Stimulated activated CD8-positive, alpha-beta memory T cell treated with anti-CD3 and anti-CD28 coated beads, Interleukin-7, amount 100 ng/mL, for 1 hour (primary cell): ENCODE measurements at places on chromosomes 12 and 14.

GRCh38 chr14:78610994-78611393, 440.8 kb downstream of the NRXN3 start:
- no peak for DNase-seq

GRCh38 chr12:4330203-4330602, 9.2 kb downstream of the TIGAR start:
- no peak for DNase-seq

DNA sequence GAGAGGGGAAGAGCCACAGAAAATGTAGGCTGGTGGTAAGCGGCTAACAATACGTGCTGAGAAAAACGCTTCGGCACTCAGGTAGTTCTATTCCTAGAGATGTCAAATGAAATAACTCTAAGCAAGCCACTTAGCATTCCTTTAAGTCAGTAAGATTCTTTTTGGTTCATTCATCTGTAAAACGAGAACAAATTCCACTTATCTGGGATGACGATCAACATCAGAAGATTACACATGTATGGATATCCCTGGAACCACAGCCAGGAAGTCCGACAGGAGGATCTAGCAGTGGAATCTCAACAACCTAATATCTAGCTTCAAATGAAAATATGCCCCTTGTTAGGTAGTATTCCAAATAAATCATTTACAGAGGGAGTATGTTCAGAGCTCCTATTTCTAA, 74.6 kb upstream of the CDKN3 start:
- DNase-seq, result no peak

GRCh38 chr14:95163666-95164065, 6.3 kb upstream of the DICER1 start:
- no peak for DNase-seq

- no peak for DNase-seq
Measured at GRCh38 chr14:33788161-33788560, 162.7 kb downstream of the EGLN3 start.

- no peak for DNase-seq
Measured at GRCh38 chr12:120264086-120264903, 1.2 kb downstream of the PXN start.

GRCh38 chr14:89164168-89165073, 252.6 kb downstream of the FOXN3 start:
- no peak for DNase-seq

DNA sequence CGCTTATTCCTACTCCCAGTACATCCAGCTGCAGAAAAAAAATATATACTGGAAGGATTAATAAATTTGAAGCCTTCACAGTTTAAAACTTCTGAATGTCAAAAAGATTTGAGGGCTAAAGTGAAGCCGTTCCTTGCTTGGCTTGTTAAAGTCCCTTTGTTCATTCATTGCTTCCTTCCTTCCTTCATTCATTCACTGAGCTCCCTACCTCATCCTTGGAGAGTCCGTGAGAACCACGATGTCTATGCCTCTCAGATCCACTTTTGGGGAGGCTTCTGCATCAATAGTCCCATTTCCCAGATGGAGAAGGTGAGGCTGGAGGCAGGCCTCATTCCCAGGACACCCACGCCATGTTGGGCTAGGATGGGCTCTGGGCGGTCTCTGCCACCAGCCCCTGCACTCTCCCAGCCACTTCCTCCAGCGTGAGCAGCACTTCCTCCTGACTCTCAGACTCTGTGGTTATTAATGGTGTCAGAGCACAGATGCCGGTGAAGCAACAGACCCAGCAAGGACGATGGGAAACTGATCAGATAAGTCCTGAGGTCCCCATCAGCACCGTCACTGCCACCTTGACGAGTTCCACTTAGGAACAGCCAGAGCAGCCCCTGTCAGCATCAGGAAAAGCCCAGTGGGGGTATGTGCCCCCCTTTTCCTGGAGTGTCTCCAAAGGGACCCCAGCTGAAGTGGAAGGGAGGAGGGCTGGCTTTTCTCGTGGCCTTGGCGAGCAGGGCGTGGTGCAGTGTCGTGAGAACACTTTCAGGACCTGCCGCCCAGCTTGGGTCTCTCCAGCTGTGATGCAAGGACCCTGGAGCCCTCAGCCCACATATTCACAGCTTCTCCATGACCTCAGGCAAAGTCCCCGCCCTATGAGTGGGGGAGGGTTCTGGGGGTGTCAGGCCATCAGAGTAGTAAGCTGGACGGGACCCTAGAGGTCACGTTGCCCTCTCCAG, 21.2 kb downstream of the ASB2 start:
- peak; percentile 17 for DNase-seq

- DNase-seq, result peak; percentile 63
Measured at GRCh38 chr12:47808050-47808449, 11.7 kb downstream of the HDAC7 start.

DNA sequence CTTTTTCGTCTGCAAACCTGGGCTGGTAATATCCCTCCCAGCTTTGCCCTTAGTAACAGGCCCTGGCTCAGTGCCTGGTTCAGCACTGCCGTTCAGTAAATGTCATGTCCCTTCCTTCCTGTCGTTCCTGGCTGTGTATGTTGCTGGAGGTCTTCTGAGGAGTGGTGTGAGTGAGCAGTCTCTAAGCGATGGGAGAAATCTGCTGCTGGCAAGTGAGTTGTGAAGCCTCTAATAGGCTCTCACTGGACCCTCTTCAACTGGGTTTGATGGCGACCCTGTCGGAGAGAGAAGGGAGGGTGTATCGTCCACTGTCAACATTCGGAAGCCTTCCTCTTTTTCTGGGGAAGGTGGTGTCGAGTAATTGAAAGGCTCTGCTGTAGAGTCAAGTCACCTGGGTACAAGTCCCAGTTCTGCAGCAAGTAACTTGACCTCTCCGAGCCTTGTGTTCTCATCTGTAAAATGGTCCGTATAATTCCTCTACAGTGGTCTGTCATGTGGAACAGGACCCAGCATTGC, 62.8 kb downstream of the HRK start:
- no peak for DNase-seq

GRCh38 chr12:90870971-90871725, 83.8 kb downstream of the CCER1 start:
- no peak for DNase-seq

GRCh38 chr14:54348923-54349620, 47.7 kb upstream of the CDKN3 start:
- DNase-seq, result no peak

DNA sequence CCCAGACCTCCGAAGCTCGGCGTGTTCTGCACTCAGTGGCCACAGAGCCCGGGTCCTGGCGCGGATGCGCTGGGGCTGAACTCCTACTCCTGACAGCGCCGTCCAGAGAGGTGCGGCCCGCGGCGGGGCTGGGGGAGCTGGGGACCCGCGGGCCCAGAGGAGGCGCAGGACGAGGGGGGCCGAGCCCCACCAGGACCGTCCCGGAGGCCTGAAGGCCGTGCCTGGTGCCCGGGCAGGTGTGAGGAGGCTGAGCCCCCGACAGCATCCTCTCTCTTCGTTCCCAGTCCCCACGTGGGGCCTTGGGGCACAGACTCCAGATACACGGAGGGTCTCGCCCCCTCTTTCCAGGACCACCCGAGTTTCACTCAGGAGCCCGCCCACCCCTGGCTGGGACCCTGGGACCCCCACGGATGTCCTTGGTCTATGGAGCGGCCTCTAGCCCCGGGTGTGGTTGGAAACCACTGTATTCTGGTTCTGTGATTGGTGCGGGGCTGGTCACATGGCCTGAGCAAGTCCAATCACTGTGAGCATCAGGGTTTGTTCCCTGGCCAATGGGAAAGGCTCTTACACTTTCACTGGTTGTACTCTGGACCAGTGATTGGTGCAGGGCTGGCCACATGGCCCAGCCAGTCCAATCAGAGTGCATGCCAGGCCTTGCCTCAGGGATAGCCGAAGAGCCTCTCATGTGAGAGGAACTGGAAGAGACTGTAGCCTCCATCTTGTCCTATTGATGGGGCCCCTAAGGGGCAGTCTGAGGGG, 217.6 kb upstream of the SFSWAP start:
- DNase-seq, result no peak

GRCh38 chr14:101200008-101200649, 296.6 kb upstream of the RTL1 start:
- DNase-seq, result no peak

GRCh38 chr12:19506497-19506896, 67.2 kb downstream of the AEBP2 start:
- DNase-seq, result no peak

- DNase-seq, result no peak
Measured at GRCh38 chr12:108642899-108643654, 9.4 kb upstream of the SELPLG start.

DNA sequence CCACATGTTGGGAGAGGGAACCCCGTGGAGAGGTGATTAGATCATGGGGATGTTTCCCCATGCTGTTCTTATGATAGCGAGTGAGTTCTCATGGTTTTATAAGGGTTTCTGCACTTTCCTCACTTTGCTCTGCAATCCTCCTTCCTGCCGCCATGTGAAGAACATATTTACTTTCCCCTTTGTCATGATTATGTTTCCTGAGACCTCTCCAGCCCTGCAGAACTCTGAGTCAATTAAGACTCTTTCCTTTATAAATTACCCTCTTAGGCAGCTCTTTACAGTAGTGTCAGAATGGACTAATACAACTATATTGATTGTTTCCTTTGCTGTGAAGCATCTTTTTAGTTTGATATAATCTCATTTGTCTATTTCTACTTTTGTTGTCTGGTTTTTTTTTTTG, 13.1 kb upstream of the RASSF9 start:
- DNase-seq, result no peak

GRCh38 chr12:129296671-129297070, 443.4 kb downstream of the GLT1D1 start:
- DNase-seq, result no peak

DNA sequence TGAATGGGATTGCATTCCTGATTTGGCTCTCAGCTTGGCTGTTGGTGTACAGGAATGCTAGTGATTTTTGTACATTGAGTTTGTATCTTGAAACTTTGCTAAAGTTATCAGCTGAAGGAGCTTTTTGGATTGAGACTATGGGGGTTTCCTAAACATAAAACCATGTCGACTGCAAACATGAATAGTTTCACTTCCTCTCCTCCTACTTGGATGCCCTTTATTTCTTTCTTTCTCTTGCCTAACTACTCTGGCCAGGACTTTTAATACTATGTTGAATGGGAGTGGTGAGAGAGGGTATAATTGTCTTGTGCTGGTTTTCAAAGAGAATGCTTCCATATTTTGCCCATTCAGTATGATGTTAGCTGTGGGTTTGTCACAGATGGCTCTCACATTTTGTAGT, 141.5 kb downstream of the CEP83 start:
- no peak for DNase-seq

DNA sequence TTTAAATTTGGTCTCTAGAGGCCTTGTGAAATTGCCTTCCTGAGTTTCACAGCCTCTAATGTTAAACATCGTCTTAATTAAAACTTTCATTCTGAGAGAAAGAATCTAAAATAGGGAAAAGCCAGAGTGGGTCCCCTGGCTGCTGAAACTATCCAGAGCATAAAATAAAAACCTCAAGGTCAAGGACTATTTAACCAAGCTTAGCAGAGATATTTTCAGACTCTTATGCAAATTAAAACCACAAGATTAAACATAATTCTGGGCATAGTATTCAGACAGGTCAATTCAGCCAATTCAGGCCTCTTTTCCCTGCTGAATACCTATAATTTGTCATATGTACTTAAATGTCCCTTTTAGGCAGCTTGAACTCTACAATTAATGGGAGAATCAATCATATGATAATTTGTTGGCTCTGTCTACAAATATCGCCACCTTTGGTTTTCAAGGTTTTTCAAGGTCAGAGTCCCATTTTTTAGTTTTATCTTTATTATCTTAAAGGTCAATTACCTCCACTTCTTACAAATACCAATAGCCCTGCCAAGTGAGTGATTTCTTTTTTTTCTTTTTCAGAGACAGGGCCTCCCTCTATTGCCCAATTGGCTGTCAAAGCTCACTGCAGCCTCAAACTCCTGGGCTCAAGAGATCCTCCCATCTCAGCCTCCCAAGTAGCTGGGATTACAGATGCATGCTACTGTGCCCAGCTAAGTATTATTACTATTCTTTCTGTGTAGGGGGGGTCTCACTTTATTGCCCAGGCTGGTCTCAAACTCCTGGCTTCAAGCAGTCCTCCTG, 257.1 kb downstream of the PHLDA1 start:
- no peak for DNase-seq

DNA sequence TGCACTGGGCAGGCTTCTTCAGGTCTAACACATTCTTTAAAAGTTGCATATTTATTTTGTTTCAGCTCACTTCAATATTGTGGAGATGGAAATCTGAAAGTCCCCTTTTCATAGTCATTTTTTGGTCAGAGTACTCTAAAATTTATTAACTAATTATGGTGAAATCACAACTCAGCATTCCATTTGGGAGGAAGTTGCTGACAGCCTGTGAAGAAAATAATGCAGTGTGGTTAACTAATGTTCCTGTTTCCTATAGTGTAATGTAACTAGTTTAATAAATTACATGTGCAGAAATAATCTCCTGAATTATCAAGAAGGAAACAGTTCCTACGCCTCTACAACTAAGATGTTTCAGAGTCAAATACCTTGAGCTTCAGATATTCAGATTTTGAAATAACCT, 17.1 kb downstream of the LRFN5 start:
- DNase-seq, result no peak

- DNase-seq, result no peak
Measured at GRCh38 chr14:74552623-74553022, 59.1 kb downstream of the ISCA2 start.

DNA sequence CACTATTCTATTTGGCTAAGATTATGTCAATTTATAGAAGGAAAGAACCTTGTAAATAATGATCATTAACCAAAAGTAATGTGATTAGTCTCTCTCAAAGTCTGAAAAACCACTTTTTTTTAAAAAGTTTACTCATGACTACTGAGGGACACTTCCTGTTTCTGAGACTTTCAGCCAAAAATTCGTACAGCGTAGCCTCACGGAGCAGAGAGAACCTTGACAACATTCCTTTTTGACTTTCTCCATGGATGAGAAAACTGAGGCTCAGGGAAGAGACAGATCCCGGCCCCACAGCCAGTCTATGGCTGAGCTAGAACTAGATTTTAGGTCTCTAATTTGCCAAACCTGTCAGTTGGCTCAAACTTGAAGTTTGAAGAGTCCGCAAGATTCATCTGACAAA, 68.2 kb downstream of the DAD1 start:
- no peak for DNase-seq

DNA sequence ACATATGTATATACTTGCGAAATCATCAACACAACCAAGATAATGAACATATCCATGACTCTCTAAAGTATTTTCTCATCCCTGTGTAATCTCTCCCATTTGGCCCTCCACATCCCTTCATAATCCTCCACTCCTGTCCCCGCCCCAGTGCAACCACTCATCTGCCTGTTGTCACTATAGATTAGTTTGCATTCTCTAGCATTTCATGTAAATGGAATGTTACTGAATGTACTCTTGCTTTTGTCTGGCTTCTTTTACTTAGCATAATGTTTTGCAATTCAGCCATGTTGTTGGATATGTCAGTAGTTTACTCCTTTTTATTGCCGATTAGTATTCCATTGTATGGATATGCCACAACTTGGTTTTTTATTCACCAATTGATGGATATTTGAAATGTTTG, 99.1 kb downstream of the BICD1 start:
- DNase-seq, result no peak

GRCh38 chr12:49244176-49244575, 20.7 kb upstream of the TUBA1C start:
- DNase-seq, result no peak

GRCh38 chr14:77240336-77240915, 30.6 kb downstream of the NGB start:
- DNase-seq, result no peak

GRCh38 chr12:124426594-124427555, 132.0 kb downstream of the RFLNA start:
- DNase-seq, result no peak
